Bronchus fibroblast of lung (primary cell): ENCODE measurements at places on chromosomes 6 and 20. TPM values are rescaled to one million over a fixed set of nuclear protein-coding genes. Genes with fewer than 3 reads are reported as not detected.

The TSPYL4 gene
- 8.6 and 10.3 TPM in 2 replicates for total RNA-seq

The PLCB4 gene
- total RNA-seq: 1.3 and 1.8 TPM in 2 replicates

The SDC4 gene
- 117 and 122 TPM in 2 replicates for total RNA-seq

The HLA-G gene
- not detected in 2 replicates for total RNA-seq

The HLA-DQB1 gene
- not detected in 2 replicates for total RNA-seq

The PSMB8 gene
- total RNA-seq: 24.9 and 26.2 TPM in 2 replicates

The EDN1 gene
- 0.15 and 0.17 TPM in 2 replicates for total RNA-seq

The POU5F1 gene
- not detected in 2 replicates for total RNA-seq

The DSP gene
- 0.17 and 0.45 TPM in 2 replicates for total RNA-seq

The SPDEF gene
- not detected in 2 replicates for total RNA-seq

The CRISP3 gene
- not detected in 2 replicates for total RNA-seq

The ARMH2 gene
- not detected in 2 replicates for total RNA-seq

The BPIFA1 gene
- total RNA-seq: not detected in 2 replicates
